ENCODE measurements at places on chromosomes 3 and 15.

GRCh38 chr15:89444241-89445225, 51.9 kb downstream of the RHCG start:
- no peak for DNase-seq

DNA sequence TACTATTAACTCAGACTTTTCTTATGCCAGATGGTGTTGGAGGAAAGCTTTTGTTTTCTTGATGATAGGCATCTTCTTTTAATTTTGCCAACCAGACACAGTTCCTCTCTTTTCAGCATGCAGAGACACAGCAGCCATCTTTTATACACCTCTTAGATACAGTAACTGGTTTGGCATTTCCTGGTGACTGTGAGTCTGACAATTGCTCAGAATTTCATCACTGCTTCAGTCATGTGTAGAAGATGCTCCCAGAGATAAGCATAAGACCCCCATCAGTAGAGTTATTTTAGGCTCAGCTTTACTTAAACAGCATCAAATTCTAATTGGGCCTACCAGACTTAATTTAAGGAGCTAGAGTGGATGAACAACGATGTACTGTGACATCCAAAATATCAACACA, 779.0 kb downstream of the SQOR start:
- no peak for DNase-seq

DNA sequence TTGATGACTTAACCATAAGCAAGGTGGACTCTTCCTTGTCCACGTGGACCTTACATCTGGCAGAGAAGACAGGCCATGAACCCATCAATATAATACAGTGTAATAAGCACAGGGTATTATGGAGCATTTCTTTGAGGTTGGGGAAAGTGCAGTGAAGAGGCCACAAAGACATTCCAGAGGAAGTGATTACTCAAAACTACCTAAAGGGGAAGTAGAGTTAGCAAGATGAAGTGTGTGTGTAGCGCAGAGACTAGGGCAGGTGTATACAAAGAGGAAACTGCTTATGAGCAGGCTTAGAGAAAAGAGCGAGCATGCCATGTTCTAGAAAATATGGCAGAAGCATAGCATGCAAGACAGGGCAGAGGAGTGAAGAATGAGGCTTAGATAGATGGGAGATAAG, 17.9 kb downstream of the CP start:
- DNase-seq = no peak

DNA sequence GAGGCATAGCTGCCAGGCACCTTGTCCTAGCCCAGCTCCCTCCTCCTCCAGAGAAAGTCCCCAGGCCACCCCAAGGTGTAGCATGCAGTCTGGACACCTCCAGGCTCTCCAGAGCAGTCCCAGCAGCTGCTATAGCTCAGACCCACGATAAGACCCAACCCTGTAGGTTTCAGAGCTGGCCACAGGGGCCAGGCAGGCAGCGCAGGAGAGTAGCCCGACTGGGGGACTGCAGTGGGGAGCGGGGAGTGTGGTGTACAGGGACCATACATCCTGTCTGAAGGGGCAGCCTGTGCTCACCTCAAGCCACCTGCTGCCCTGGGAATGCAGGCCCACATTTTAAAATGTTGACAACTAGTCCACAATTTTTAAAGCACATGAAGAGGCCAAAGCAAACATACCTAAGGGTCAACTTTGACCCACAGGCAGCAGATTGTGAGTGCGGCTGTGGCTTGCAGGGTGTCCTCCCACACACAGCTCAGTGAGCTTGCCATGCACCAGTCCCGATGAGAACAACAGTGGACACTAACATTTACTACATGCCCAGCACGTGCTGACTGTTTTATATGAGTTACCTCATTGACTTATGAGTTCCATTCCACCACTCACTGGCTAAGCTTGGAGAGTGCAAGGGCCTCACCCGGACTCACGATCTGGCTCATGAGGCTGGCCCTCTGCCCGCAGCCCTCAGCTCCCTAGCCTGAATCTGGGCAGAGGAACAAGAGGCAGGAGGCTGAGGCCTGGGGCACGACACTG, 81.4 kb downstream of the DNAJB8 start:
- DNase-seq = no peak

DNA sequence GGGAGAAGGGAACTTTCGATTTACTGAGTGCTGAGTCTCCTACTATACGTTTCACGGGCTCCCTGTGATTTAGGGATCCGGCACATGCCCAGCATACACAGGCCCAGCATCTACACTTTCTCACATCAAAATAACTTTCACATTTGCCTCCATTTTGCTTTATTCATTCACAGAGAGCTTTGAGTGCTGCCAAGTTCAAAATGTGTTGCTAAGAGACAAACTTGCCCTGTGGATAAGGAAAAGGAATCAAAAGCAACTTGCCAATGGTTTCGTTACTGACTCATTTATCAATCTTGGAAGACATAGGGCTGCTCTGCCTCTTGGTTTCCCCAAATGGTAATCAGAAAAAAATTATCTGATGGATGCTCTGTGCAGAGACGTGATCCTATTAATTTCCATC, 86.3 kb upstream of the LRRN1 start:
- no peak for DNase-seq

- DNase-seq = no peak
Measured at GRCh38 chr3:118080889-118081288, 953.8 kb downstream of the IGSF11 start.

- DNase-seq = no peak
Measured at GRCh38 chr3:153246806-153247205, 84.8 kb downstream of the RAP2B start.

DNA sequence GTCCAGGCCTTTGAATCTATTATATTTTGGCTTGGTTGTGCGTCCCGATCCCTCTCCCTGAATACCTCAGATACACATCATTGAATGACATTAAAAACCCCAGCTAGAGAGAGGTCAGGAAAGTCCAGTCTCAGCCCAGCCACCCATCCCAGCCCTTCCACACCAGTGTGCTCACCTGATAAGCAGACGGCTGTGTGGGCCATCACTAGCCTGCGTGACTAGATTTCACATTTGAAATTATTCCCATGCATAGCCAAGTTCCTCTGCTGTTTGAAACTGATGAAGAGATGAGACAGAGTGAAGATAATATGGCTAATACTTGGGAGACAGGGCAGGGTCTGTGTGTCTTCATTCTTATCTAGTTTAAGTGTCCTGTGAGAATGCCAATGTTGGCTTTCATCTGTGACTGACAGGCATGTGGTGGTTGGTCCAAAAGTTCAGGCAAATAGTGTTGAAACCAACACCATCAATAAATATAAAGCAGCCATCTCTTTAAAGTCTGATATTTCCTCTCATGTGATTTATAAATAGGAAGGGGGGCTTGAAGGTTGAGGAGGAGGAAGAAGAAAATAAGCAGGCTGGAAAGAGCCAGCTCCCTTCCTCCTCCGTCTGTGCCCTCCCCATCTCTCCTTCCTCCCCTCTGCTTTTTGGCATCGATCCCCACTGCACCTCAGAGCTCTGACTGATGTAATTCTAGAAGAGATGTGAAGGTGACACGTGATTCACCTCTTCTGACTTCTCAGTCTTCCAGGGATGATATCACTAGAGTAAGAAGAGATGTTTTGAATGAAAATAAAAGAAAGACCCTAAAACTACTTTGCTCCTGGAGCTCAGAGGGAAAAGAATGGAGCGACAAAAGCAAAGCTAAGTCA, 5.1 kb downstream of the FAM43A start:
- DNase-seq = no peak

GRCh38 chr3:194933465-194933864, 247.8 kb downstream of the FAM43A start:
- no peak for DNase-seq

DNA sequence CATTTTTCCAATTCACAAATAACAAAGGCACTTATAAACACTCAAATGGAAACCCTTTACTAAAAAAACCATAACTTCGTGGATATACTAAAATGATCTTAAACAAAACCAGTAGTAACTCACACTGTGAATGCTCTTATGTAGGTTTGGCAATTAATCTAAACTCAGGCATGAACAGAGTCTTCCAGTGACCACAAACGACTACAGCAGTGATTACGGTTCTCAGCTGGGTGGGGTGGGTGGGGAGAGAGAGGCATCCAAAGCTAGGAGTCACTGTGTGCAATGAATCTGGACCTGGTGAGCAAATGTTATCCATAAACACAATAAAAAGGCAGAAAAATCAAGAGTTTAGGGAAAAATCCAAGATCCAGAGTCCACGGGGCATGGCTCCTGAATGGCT, 21.3 kb downstream of the SLC12A8 start:
- no peak for DNase-seq

DNA sequence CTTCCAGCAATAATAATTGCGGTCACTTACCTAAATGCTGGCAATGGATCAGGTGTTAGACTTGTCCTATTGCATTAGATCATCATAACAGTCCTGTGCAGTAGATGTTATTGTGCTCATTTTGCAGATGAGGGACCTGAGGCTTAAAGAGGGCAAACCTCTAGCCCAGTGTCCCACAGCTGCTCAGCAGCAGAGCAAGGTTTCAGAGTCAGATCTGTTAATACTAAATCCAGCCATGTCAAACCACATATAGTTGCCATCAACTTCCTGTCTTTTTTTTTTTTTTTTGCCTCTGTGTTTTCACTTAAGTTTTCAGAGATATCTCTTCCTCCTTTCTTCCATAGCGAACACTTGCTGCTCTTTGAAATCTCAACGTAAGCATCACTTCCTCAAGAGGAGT, 12.1 kb downstream of the FEZF2 start:
- no peak for DNase-seq

DNA sequence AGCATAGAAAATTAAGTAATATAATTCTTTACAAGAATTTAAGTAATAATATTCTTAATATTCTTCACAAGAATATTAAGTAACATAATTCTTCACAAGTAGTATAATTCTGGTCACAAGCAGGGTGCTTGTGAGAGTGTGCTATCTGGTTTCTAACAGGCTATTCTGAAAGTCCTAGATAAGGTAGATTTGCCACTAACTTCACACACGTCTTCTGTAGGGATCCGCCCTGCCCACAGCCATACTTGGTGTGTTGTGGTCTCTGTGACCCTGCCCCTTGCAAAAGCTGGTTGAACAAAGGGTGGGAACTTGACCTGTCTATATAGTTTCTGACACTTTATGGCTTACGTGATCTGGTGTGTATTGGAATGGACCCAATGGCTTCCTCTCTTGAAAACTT, 253.4 kb upstream of the MDFIC2 start:
- no peak for DNase-seq

DNA sequence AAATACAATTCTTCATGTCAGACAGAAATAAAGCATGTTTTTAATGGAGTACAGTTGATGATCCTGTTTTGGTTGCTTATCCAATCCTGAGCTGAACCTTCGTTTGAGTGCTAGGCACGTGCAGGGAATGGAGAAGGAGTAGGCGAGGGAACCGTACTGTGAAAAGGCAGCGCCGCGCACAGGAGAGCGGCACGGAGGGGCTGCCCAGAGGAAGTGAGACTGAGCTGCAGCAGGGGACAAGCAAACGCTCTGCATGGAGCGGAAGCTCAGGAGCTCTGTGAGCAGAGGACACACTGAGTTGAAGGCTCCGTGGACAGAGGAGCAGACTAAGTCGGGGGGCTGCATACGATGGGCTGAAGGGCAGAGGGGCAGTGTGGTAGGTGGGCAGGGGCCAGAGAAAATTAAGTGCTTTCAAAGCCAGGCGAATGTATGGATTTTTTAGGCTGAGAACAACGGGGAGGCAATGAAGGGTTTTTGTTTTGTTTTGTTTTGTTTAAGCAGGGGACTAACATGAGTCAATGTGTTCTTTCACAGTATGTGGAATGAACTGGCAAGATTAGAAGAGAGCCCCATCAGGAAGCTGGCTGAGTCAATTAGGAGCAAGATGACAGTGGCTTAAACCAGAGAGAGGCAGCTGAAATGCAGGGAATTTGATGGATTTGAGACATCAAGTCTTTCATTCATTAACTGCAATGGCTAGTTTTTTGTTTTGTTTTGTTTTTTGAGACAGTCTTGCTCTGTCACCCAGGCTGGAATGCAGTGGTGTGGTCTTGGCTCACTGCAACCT, 23.8 kb upstream of the TM2D3 start:
- DNase-seq = no peak

DNA sequence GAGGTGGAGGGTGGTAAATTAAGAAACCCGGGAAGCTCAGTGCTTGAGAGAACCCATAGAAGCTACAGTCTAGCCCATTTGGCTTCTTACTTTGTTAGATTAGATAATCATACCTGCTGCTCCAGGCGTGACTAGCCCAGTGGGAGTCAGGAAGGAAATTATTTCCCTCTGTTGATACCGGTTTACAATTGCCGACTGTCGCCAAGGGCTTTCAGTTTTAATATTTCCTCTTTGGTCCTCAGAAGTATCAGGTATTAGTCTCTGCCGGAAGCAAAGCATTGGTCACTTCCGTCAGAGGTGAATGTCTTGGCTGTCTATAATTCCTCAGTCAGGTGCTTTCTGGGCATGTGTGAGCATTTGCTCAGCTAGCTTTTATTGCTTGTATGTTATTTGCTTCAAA, 75.2 kb downstream of the LPP start:
- no peak for DNase-seq

All from HEK293T (cell line).